Stimulated activated CD8-positive, alpha-beta memory T cell treated with anti-CD3 and anti-CD28 coated beads, Interleukin-15, amount 100 ng/mL, for 24 hours (primary cell): ENCODE measurements at places on chromosomes 2 and 18.

GRCh38 chr2:67290451-67291290 lies 106.5 kb upstream of the ETAA1 start:
- DNase-seq = no peak

GRCh38 chr2:101692041-101692440 lies 5.5 kb upstream of the MAP4K4 start:
- no peak for DNase-seq

GRCh38 chr2:104487366-104487765 lies 366.5 kb upstream of the POU3F3 start:
- no peak for DNase-seq

- no peak for DNase-seq
These were observed 21.7 kb upstream of the PPP3R1 start for GRCh38 chr2:68274022-68274421.

DNA sequence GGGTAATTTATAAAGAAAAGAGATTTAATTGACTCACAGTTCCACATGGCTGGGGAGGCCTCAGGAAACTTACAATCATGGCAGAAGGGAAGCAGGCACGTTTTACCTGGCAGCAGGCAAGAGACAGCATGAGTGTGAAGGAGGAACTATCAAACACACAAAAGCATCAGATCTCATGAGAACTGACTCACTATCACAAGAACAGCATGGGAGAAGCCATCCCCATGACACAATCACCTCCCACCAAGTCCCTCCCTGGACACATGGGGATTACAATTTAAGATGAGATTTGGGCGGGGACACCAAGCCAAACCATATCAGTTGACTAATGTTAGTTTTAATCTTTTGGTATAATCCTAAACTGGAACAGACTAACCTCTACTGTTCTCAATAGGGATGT lies 49.1 kb upstream of the CPO start:
- no peak for DNase-seq

- DNase-seq = no peak
These were observed 97.1 kb upstream of the TMEM178A start for GRCh38 chr2:39568561-39569006.

DNA sequence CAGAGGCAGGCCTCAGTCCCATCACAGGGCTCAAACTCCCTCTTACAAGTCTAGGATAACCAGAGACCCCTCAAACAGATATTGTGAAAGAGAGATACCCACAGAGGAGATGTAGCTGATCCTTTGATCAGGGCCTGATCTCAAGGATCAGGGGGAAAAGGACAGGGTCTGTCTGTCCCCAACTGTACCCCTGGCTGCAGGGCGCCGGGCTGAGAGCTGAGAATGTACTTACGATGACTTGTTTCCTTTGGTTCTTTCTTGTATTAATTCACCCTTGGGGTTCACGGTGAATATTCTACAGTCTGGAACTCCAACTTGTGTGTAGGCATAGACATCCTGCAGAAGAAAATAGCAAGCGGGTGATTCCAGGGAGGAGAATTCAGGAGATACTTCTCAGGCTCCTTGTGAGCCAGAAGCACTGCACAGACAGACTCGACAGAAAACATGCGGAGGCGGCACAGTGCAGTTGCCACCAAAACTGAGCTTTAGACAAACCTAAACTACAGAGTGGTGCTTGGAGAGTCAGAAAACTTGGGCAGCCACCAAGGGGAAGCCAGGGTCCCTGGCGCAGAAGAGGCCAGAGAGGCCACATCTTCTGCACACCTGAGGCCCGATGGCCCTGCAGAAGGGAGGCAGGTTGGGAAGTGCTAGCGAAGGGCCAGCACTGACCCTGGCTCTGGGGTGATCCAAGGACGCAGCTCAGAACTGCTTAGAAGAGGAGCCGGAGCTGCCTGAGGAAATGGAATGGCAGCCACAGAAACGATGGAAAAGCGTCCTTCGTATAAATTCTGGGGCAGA lies 73.9 kb downstream of the EMILIN2 start:
- DNase-seq = no peak

- no peak for DNase-seq
These were observed 498.0 kb downstream of the CCDC85A start for GRCh38 chr2:56681659-56682396.

GRCh38 chr18:80133124-80133523 lies 24.1 kb downstream of the ADNP2 start:
- DNase-seq = no peak

DNA sequence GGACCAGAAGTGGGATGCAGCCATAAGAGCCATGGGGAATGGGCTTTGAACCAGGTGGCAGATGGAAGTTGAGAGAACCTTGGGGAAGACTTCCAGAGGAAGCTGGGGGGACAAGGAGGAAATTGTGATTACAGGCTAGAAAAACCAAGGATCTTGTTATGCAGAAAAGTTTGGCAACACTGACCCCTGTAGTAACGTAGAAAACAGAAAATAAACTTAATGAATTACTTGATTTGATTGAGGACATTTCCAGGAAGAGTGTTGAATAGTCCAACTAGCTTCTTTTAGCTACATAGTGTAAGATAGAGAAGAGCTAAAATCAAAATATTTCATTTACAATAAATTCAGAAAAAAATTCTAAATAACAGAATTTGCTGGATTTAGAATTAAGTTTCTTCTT lies 91.9 kb upstream of the GPC1 start:
- DNase-seq = no peak

DNA sequence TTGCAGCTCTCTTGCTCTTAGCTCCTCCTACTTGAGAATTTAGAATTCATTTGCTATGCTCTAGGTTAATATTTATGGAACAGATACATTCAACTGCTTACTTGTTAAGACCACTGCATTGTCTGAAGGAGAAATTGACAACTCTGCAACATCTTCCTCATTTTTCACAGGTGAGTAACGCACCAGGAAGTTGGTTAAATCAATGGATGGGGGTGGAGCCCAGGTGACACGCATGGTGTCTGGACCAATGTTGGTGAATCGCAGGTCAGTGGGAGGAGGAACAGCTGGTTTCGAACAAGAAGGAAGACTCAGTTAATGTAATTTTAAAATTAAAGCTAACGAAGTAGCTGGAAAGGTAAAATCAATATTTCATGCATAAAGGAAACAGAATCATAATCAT lies 44.3 kb downstream of the FN1 start:
- no peak for DNase-seq

- DNase-seq = no peak
These were observed 46.8 kb downstream of the SH3BP4 start for GRCh38 chr2:234998404-234999211.

- no peak for DNase-seq
These were observed 60.1 kb downstream of the SPIRE1 start for GRCh38 chr18:12597760-12598159.

DNA sequence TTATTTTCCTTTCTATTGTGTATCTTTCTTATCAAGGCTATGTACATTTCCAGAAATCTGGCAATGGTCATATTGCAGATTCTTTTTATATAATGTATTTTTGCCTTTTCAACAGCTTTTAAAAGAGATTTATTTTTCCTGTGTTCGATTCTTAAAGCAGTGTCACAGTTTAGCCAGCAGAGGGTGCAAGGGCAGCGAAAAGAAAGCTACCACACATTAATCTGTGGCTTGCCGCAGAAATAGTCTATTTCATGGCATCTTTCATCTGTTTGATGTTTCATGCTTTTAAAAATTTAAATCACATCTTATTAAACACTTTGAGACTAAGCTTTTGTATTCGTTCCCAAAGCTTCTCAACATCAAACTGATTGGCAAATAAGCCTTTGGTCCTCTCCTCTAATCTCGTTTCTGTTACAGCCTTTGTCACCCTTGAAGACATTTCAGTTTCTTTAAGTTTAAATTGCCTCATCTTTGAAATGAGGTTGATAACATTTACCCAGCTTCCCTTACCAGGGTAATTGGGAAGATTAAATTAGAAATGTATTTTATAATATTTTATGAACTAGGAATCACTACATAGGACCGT lies 73.3 kb downstream of the PIK3C3 start:
- DNase-seq = no peak
